ENCODE measurements at places on chromosomes 2 and 18.
A peak's percentile ranks its signal among the peaks of the same experiment; 100 is the strongest.

DNA sequence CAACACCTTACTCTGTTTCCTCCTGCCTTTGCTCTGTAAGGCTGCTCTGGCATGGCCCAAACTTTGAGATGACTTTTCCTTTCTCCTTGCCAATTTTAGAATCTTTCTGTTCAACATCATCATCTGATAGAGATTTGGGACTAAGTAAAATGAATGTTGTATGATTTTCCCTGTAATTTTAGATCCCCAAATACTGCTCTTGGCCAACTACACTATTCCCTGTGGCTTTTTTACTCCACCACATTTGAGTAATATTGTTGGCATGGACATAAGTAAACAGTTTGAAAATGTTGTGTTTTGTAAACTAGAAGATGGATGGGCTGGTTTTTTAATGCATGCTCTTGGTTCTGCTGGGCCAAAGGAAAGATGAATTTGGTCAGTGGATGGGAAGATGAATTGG lies 12.1 kb downstream of the LTBP1 start:
- no peak for DNase-seq

DNA sequence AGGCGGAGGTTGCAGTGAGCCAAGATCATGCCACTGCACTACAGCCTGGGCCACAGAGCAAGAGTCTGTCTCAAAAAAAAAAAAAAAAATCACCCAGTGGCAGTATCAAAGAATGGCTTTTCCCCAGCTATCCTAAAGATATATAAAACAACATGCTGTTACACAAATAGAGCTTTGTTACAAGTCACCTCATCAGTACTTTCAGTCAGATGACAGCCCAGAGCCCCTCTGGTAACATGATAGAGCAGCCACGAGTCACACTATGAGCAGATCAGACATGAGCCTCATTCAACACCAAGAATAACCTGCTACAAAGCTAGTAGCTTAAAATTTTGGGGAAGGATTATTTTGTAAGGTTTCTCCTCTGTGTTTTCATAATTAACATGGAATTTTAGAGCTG lies 25.2 kb downstream of the PDE11A start:
- DNase-seq: no peak

- DNase-seq: no peak
Observed at GRCh38 chr2:59398081-59398480, 1155.4 kb downstream of the BCL11A start.

DNA sequence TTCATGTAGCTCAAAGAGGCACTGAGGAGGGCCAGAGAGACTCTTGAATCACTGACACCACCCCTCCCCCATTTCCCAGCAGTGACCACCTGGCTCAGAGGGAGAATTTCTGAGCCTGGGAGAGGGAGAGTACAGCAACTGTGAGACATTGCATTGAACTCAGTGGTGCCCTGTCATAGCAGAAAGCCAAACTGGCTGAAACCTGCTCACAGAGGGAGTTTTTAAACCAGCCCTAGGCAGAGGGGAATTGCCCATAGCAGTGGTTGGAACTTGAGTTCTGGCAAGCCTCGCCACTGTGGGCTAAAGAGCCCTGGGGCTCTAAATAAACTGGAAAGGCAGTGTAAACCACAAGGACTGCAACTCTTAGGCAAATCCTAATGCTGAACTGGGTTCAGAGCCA lies 243.1 kb downstream of the ADCYAP1 start:
- no peak for DNase-seq

- no peak for DNase-seq
Observed at GRCh38 chr2:53289309-53290006, 478.1 kb upstream of the CHAC2 start.

GRCh38 chr18:8607776-8608742 lies 1.2 kb upstream of the RAB12 start:
- DNase-seq: peak; percentile 49

GRCh38 chr2:46644690-46645385 lies 165.5 kb downstream of the TMEM247 start:
- peak; percentile 26 for DNase-seq

DNA sequence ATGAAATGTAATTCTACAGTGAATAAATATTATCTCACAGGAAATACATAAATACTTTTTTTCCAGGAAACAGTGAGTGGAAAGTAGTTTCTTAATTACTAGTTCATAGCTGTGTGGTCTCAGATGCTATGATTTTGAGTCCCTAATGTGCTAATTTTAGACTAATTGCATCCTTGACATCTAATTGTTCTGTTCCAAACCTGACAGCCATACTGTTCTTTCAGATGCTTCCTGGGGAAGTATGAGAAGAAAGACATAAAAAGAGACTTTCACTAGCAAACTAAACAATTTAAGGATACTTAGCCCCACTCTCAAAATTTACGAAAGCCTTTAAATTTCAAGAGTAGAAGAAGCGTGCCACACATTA lies 350.9 kb upstream of the CDH20 start:
- no peak for DNase-seq

DNA sequence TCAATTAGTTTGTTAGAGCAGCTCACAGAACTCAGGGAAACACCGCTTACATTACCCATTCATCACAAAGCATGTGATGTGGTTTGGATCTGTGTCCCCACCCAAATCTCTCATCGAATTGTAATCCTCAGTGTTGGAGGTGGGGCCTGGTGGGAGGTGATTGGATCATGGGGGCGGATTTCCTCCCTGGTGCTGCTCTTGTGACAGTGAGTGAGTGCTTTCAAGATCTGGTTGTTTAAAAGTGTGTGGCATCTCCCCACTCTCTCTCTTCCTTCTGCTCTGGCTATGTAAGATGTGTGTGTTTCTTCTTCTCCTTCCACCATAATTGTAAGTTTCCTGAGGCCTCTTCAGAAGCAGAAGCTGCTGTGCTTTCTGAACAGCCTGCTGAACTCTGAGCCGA lies 63.5 kb upstream of the AGPS start:
- no peak for DNase-seq

- DNase-seq: no peak
Observed at GRCh38 chr2:168194784-168195522, 52.4 kb downstream of the STK39 start.

GRCh38 chr2:174007010-174007409 lies 41.8 kb upstream of the SP3 start:
- DNase-seq: no peak

DNA sequence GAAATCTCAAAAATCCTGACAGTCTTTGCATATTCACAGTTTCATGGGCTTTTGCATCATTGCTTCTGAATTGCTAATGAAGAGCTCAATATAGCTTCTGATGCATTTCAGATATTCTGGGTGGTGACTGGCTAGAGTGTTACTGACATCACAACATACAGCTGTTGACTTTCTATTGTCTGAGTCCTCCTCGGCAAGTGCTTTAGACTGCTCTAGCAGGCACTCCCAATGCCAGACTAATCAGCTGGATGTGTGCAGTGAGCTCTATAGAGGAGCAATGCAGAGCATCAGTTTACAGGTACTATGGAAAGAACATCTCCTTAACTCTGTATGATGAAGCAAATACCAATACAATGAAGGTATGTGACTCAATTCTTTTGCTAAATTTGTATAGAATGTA lies 54.9 kb downstream of the R3HDM1 start:
- no peak for DNase-seq

GRCh38 chr2:173119944-173120343 lies 44.3 kb downstream of the MAP3K20 start:
- DNase-seq: no peak

- DNase-seq: no peak
Observed at GRCh38 chr18:22166069-22166950, 3.1 kb upstream of the GATA6 start.

- DNase-seq: no peak
Observed at GRCh38 chr18:7413906-7414305, 153.2 kb upstream of the PTPRM start.

- DNase-seq: no peak
Observed at GRCh38 chr2:68244456-68244855, 7.9 kb downstream of the PPP3R1 start.

All from fibroblast of the conjunctiva (primary cell).